ENCODE measurements at places on chromosomes 4 and X.

- no peak for DNase-seq
Observed at GRCh38 chr4:129218897-129219296, 122.9 kb downstream of the C4orf33 start.

DNA sequence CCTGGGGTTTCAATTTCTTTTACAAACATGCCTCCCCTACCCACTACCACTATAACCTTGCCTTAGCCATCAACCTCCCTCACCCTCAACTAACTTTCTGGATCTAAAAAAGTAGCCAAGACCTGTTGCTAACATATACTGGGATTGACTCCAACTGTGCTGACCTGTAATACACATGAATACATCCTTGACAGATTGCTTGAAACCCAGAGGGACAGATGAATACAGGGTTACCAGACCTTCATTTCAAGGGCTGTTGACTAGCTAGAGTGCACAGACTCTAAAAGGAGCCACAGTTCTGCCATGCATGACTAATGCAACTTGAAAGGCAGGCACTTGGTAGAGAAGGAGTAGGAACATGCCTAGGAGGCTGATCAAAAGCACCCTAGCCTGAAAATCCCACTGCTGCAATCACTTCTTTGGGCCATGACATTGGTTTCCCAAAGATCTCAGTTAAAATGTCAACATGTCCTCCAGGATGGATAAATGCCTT lies 121.0 kb downstream of the PCDH19 start:
- DNase-seq = no peak

DNA sequence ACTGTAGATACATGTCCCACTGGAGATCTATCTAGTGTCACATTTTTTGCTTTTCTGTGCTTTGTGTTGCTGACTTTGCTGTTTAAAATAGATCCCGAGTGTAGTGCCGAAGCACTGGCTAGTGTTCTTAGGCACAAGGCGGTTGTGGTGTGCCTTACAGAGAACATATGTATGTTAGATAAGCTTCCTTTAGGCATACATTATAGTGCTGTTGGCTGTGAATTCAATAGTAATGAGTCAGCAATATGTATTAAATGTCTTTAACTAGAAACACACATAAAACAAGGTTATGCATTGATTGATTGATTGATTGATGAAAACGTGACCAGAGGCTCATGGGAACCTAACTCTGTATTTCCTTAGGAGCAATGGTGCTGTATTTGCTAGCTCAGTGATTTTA lies 56.2 kb downstream of the COX7B2 start:
- no peak for DNase-seq

- DNase-seq = no peak
Observed at GRCh38 chrX:46294234-46294633, 251.0 kb downstream of the ZNF674 start.

GRCh38 chrX:39883666-39884065 lies 214.1 kb downstream of the BCOR start:
- no peak for DNase-seq

DNA sequence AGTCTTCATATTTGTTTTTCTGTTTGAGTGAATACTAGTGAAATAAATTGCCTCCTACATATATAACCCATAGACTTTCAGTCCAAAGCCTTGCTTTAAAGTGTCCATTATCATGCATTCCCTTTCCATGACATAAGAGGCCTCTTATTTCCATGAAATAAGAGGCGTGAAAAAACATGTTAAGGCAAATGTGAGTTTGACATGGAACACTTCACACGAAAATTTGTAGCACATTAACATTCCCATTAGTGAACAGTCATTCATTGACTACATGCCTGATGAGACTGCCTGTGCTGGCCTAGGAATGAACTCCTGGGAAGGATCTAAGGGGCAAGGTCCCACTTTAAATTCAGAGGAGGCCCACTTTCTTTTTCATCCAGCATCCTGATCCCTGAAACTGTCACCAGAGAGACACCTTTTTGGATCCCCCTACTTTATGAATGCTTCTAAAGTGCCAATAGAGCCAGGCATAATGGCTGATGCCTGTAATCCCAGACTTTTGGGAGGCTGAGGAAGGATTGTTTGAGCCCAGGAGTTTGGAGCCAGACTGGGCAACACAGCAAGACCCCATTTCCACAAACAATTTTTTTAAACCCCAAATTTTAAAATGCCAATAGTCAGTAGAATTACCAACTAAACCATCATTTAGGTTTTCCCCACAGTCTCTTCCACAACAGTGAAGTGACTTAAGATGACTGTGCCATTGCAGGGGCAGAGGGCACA lies 6.7 kb downstream of the RTL8B start:
- DNase-seq = no peak

GRCh38 chr4:84740057-84740456 lies 157.1 kb downstream of the CDS1 start:
- no peak for DNase-seq

- DNase-seq = no peak
Observed at GRCh38 chr4:176622251-176622948, 170.3 kb downstream of the VEGFC start.

GRCh38 chr4:140308366-140309123 lies 64.9 kb upstream of the SCOC start:
- DNase-seq = peak; percentile 69

DNA sequence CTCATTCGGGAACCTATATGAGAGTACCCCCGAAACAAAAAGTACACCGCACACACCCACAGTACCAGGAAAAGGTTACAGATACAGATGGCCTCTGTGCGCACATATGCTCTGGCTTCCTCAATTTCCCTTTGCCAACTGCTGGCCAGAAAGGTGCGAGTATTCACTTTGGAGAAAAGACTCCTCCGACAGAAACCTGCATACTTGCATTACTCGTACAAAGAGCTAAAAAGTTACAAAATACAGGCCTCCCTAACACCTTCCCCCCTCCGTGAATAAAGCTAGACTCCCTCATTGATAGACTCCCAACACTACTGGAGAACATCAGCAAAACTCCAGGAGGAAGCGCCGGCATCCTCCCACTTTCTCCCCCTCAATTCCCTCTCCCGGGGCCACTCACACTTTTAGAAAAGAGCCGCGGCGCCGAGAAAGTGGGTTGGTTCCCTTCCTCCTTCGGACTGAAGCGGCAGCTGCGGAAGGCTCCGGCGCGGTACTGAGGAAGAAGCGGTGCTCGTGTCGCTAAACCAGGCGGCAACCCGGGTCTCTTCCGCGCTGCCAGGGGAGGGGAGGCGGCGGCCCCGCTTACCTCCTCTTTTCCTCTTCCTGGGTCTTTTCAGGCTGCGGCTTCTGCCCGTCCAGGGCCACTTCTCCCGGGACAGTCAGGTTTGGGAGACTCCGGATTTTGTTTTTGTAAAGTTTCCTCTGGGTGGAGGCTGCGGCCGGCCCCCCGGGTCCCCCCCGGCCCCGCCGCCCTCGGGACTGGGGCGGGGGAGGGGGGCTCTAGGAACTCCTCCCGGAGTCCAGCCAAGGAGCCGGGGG lies 1.1 kb downstream of the FBXW7 start:
- DNase-seq = no peak

DNA sequence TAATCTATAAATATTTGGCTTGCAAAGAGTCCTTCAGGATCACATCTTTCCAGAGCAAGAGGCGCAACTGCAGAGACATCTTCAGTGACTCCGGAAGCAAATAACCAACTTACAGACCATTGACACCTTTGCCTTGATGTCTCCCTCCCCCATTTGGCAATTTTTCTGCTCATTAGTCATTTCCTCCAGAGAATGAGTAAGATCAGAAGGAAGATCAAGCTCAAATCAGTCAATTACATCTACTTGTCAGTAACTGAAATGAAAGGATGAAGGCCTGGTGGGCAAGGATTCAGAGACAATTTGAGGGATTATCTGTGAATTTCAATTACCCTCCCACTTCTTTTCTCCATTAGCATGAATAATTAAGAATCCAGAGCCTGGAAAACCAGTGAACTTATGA lies 665.6 kb upstream of the CPEB2 start:
- DNase-seq = no peak

DNA sequence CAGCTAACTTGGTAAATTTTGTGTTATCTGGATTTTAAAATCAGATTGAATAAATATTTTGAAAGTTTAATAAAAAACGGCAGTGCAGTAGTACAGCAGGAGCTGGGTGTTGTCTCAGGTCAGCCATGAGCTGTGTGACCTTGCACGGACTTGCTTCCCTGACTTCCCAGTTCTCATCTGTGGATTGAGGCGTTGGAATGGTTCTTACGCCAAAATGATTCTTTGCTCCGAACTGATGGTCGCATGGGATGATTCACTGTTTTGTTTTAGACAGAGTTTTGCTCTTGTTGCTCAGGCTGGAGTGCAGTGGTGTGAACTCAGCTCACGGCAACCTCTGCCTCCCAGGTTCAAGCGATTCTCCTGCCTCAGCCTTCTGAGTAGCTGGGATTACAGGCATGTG lies 45.0 kb downstream of the RGS12 start:
- no peak for DNase-seq

DNA sequence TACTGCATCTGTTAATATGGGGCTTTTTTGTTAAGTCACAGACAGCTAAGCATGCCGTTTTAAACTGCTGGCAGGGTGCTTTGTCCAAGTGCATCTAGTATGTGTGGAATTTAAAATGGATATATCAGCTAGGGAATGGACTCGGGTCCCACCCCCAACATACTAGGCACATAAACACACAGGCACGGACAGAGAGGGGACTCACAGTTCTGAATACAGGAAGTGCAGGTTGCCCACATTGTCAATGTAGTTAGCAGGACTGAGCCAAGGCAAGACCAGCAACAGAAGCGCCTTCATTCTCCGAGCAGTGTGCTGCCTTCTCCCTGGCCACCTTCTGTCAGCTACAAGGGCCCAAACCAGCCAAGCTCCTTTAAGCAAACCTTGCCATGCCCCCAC lies 33.6 kb downstream of the LNX1 start:
- no peak for DNase-seq

GRCh38 chr4:80268936-80269335 lies 2.5 kb downstream of the FGF5 start:
- no peak for DNase-seq

- no peak for DNase-seq
Observed at GRCh38 chr4:106628586-106629267, 260.1 kb upstream of the GIMD1 start.

DNA sequence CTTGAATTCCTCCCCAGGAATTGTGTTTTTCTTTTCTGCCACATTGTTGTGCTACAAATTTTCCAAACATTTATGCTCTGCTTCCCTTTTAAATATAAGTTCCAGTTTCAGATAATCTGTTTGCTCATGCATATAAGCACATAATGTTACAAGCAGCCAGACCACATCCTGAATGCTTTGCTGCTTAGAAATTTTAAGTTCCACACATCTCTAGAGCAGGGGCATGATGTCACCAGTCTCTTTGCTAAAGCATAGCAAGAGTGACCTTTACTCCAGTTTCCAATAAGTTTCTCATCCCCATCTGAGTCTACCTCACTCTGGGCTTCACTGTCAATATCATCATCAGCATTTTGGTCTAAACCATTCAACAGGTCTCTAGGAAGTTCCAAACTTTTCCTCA lies 932.5 kb downstream of the SH3BGRL start:
- DNase-seq = peak; percentile 4

Measured in HS-5 (cell line).